Endothelial cell (in vitro differentiated cells): ENCODE measurements at places on chromosomes 6 and 20. TPM values are rescaled to one million over a fixed set of nuclear protein-coding genes. Genes with fewer than 3 reads are reported as not detected.

Gene KIAA1755
- total RNA-seq: not detected

Gene KPNA5
- 11.4 TPM for total RNA-seq

Gene SCRT2
- total RNA-seq: not detected

Gene FRS3
- total RNA-seq: 8.8 TPM

Gene PRRT1
- total RNA-seq: 2.1 TPM

Gene VGLL2
- 0.77 TPM for total RNA-seq

Gene SLC17A5
- 17.5 TPM for total RNA-seq

Gene TSBP1
- total RNA-seq: not detected

Gene SPATA25
- 0.62 TPM for total RNA-seq

Gene PRKN
- total RNA-seq: 5.1 TPM

Gene BPIFB2
- not detected for total RNA-seq

Gene LAMA5
- 34.5 TPM for total RNA-seq

Gene FAXC
- 2.2 TPM for total RNA-seq

Gene IL20RA
- total RNA-seq: 0.10 TPM

Gene LINC00237
- total RNA-seq: not detected
